ENCODE measurements at places on chromosomes 1 and 21.
A peak's percentile ranks its signal among the peaks of the same experiment; 100 is the strongest.

GRCh38 chr1:10480614-10481013 is 5.9 kb downstream of the PEX14 start:
- no peak for DNase-seq

DNA sequence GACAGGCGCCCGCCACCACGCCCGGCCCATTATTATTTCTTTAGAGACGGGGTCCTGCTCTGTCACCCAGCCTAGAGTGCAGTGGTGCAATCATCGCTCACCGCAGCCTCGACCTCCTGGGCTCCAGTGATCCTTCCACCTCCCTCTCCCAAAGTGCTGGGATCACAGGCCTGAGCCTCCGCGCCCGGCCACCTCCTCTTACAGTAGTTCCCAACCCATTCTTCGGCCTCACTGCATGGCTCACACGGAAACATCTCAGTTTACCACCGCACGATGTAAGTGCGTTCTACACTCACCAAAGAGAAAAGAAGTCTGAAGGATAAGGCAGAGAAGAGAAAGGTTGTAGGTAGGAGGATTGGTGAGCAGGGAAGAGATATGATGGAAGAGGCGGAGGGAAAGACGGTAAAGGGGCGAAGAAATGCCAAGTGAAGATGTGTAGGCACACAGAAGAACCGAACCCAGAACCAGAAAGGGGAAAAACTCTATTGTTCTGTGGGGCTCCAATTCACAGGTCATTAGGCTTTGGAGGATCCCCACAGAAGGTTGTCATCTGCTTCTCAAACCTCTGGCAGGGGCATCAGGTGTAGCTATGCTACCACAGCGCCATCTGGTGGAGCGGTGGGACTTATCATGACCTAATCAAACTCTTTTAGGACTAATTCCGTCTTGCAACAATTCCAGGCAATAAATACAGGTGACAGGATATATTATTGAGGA is 504.2 kb downstream of the SMYD3 start:
- DNase-seq, result peak; percentile 91

- DNase-seq, result peak; percentile 26
Measured at GRCh38 chr1:21042929-21043605, 133.6 kb downstream of the EIF4G3 start.

GRCh38 chr1:64917328-64917861 is 49.0 kb downstream of the JAK1 start:
- peak; percentile 64 for DNase-seq

GRCh38 chr1:29703596-29704370 is 467.5 kb downstream of the PTPRU start:
- DNase-seq, result peak; percentile 42

GRCh38 chr1:40477678-40478053 is 576 bp downstream of the ZFP69 start:
- DNase-seq, result peak; percentile 56

GRCh38 chr1:20319456-20320220 is 29.0 kb downstream of the VWA5B1 start:
- DNase-seq, result no peak

DNA sequence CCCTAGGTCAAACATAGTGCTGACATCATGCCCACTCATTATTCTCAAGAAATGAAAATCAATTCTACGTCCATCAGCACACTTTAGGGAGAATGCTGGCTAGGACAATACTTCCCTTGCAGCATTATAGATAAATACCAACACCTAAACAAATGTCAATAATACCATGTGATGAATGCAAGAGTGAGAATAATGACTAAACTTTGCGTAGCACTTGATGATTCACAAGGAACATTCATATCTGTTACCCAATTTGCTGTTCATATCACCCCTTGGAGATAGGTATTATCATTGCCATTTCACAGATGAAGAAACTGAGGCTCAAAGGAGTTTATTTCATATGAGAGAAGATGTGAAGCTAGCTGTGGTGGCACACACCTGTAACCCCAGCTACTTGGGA is 24.8 kb upstream of the EPS15 start:
- no peak for DNase-seq

DNA sequence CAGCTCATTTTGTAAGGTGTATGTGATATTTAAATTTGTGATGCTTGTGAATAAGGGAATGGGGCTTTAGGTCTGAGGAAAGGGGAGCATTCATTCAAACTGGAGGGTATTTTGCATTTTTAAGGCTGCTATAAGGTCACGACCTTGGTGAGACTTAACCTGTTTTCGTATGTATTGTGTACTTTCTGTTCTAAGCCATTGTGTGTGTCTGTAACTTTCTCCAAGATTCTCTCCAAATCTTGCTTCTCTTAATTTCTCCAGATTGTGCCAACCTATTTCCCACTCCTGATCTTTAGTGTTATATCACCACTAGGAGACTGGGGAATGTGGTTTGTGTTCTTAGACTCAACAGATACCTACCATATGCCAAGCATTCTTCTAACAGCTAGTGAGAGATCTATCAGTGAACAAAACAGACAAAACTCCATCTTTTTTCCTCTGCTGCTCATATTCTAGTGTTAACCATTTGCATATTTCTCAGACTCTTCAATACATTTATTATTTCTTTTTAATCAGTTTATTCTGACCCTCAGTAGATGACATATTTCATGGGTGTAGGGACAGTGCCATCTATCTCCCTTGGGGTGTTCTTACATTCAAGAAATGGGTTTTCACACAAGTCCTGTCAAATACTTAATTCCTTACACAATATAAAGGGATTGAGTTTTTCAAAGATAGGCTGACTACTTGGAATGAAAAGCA is 27.5 kb downstream of the ATP1B1 start:
- peak; percentile 31 for DNase-seq

DNA sequence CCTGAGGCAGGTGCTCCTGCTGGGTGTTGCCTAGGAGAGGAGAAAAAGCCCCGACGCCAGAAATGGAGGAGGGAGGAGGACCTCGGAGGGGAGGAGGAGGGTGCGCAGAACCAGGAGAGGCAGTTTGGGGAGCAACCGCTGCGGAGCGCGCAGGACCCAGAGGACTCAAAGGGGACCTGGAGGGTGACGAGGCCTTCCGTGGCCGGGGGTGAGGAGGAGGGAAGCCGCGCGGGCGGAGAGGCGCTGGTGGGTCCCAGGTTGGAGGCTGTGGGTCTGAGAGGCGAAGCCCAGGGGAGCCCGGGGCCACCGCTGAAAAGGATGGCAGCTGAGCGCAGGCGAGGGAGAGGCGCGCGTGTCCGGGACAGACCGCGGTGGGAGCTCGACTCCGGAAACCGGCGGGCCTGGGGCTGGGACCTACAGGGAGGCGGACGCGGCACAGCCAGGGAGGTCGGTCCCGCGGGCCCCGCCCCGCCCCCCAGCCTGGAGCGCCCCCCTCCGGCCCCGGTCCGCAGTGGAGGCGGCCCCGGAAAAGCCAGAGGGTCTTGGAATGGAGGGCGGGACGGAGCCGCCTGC is 15.1 kb downstream of the RNF223 start:
- no peak for DNase-seq

- DNase-seq, result no peak
Measured at GRCh38 chr21:31449921-31450535, 106.0 kb upstream of the TIAM1 start.

GRCh38 chr1:119114786-119115185 is 25.7 kb downstream of the WARS2 start:
- DNase-seq, result no peak

DNA sequence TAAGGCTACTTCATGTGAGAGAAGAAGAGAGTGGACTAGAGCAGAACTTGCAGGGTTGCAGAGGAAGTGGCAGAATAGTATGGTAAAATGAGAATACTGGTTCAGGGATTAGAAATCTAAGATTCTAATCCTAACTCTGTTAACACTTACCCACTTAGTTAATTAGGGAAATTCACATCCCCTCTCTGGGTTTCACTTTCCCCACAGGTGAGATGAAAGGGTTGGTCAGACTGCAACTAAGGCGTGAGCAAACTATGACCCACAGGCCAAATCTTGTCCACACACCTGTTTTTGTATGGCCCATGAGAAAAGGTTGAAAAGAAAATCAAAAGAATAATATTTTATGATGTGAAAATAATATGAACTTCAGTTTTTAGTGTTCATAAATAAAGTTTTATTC is 117.5 kb downstream of the MACF1 start:
- DNase-seq, result no peak

DNA sequence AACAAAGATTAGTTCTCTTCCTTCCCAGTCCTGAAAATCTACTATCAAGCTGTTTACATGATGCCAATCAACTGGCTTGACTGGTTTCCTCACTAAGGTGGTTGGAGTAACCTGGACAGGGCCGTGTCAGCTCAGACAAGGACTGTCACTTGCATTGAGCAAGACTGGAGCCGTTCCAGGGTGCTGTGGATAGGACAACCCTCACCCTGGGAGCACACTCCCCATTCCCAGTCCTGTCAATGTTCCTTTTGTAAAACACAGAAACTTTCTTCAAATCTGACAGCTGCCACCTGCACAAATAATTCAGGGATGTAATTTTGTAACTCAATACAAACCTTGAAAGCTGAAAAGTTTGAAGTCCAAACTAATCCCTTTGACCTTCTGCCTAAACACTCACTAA is 31.4 kb downstream of the PLPP3 start:
- DNase-seq, result no peak

GRCh38 chr21:46182548-46183336 is 1.5 kb downstream of the SPATC1L start:
- no peak for DNase-seq

- no peak for DNase-seq
Measured at GRCh38 chr21:17660862-17661261, 48.2 kb upstream of the BTG3 start.

DNA sequence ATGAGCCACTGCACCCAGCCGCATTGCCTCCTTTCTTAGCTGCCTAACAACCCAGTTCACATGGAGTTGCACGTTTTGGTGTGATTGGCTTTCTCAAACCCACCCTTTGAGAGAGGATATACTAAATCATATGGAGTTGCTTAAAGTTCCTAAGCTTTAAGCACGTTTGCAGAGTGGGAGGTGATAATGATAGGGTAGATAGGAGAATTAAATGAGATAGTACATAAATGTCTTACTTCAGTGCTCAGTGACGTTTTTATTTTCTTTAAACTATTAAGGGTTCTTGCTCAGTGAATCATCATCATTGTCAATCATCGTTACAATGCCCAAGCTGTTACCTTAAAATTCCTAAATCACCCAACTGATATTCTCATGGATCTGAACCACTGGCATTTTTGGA is 2.9 kb upstream of the SH3D21 start:
- no peak for DNase-seq

Data from hematopoietic multipotent progenitor cell treated with erythropoietin and hydrocortisone succinate and interleukin-3 and kit ligand, for 4 days (in vitro differentiated cells).